Cardiac septum (tissue), 1 donor: ENCODE measurements at places on chromosomes 1 and 21. TPM values are rescaled to one million over a fixed set of nuclear protein-coding genes. Genes with fewer than 3 reads are reported as not detected.

DNA sequence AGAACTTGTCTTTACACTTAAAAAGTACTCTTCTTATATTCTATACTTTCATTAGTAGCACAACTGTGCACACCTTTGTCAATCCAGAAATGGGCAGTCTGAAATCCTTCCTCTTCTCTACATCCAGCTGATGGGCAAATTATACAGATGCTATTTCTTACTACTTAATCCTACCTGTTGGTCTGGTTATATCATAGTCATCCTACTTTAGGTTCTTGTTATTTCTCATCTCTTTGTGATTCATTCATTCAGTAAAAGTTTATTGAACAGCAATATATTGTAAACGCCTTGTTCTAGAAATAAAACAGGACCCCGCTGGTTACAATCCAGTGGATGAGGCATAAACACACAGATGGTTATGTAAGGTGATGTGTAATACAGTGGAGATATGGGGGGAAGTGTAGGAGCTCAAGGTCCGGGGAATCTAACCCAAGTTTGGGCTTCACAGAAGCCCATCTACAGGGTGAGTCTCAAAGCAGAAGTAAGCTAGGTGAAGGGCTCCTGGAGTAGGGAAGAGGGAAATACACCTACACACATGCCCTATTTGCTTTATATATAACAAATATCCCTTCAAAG lies 11.8 kb upstream of the FUBP1 start:
- no peak for DNase-seq

CA6 gene
- not detected for total RNA-seq

DCST2 gene
- total RNA-seq: 0.51 TPM

DNA sequence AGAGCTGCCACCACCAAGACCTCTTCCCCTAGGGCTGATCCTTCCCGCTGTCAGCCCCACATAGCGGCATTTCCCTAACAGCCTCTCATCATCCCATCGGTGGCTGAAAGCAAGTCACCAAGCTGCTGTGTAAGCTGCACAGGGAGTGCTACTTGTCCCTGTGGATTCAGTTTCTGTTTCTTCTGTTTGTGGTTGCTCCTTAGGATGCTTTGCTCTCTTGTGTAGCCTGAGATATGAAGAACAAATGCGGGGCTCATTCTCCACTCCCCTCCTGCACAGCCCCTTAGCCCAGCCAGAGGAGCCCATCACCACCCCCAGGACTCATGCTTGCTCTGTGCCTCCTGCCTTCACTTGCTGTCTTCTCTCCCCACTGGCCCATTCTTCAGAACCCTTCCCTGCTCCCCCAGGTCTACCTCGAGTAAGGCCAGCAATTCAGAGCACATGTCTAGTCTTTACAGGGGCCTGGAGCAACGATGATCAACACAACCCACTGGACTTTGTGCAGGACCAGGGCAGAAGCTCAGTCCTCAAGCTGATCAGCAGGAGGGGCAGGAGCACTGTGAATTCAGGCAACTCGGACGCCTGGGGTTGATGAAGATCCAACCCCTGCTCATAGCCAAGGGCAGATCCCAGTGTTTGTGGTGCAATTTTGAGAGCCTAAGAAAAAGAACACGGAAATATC lies 82.6 kb upstream of the GALNT2 start:
- no peak for DNase-seq

GRCh38 chr1:201673915-201674314 lies 135.0 kb downstream of the NAV1 start:
- DNase-seq: no peak

DNA sequence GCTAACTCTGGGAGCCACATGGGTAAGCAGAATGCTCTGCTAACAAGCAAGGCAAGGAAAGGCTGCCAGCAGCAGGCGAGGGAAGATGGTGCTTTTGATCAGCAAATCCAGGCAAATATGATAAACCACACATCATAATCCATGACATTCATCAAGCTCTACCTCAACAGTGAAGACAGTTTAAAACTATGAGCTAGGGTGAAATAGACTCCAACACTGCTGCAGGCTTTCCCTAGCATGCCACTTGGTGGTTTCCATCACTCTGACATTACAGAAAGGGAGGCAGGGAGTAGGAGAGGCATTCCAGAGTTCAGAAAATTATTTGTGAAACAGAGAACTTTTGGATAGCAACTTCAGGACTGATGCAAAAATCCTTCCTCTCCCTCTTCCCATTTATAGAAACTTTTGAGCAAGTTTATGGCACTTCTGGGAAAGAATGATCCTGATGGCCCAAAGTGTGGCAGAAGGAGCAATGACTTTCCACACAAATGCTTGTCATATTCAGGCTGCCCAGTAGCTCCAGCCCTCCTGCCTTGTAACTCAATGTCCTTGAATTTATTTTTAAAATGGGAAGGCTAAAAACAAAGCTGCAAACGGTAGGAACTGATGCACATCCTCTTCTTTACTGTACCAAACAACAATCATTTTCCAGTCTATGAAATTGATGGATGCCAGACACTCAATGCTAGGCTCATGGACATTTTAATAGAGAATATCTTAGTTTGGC lies 70.8 kb downstream of the SMYD2 start:
- DNase-seq: no peak

AIRE gene
- 0.11 TPM for total RNA-seq

- DNase-seq: no peak
Observed at GRCh38 chr21:46069166-46069565, 28.7 kb upstream of the COL6A2 start.

DNA sequence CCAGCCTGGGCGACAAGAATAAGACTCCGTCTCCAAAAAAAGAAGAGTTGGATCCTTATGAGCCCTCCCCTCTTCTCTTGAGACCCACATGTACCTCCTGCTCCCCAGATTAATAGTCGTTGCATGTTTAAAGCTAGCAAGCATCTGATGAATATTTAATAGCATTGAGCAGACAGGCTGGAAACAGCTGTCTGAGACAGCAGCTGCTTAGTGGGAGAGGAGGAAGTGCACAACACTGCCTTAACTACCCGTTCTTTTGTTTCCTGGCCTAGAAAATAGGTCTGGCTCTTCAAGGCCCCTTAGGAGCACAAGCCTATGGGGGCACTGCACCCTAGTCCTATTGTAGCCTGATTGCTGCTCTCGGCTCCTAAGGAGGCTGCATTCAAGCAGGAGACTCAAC lies 17.3 kb upstream of the TMEM39B start:
- DNase-seq: no peak

- peak; percentile 78 for DNase-seq
Observed at GRCh38 chr1:67052741-67053534, 1.0 kb downstream of the SLC35D1 start.

DNA sequence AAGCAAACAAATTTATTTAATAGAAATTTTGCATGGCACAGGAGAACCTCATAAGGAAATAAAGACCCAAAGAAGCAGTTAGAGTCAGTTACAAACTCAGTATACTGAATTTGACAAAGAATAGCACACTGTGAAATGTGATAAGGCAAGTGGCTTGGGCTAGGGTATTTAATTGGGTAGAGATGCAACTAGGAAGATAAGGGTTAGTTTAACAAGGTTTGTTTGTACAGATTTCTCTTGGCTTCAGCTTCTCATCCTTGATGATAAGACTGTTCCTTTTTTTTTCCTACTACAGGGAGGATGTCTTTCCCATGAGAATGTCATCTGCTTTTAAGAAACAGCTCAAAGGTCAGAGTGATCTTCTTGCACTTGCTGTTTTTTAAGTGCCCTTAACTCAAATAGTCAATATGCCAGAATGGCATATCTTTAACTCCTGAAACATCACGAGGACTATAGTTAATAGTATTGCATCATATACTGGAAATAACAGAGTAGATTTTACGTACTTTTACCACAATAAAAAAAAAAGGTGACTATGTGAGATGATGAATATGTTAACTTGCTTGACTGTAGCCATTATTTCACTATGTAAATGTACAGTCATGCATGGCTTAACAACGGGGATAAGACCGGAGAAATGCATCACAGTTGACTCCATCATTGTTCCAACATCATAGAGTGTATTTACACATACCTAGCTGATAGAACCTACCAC lies 9.2 kb upstream of the TRAF3IP3 start:
- DNase-seq: no peak
